ENCODE measurements at places on chromosomes 16 and 17.

GRCh38 chr17:82890926-82891678 is 51.3 kb upstream of the ZNF750 start:
- DNase-seq: no peak

- no peak for DNase-seq
Observed at GRCh38 chr17:49576088-49576916, 631 bp downstream of the NXPH3 start.

GRCh38 chr17:66412857-66413558 is 110.6 kb downstream of the PRKCA start:
- DNase-seq: no peak

- DNase-seq: peak; percentile 34
Observed at GRCh38 chr16:67236563-67237395, 9.8 kb downstream of the TMEM208 start.

DNA sequence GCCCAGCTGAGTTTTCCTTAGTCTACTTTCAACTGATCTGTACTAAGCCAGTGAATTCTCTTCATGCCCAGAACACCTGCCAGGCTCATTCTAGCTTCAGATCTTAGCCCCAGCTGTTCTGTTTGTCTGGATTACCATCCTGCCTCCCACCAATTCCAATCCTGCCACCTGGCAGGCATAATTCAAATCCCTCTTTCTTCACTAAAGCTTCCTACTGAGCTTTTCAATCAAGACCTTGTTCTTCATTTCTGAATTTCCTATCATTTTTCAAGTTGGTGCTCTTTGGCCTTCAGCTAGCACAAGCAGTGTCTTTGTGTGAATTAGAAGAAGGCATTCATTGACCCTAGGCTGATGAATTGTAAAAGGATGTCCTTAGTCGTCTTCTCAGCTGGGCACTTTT is 357.6 kb downstream of the UTP18 start:
- DNase-seq: no peak

DNA sequence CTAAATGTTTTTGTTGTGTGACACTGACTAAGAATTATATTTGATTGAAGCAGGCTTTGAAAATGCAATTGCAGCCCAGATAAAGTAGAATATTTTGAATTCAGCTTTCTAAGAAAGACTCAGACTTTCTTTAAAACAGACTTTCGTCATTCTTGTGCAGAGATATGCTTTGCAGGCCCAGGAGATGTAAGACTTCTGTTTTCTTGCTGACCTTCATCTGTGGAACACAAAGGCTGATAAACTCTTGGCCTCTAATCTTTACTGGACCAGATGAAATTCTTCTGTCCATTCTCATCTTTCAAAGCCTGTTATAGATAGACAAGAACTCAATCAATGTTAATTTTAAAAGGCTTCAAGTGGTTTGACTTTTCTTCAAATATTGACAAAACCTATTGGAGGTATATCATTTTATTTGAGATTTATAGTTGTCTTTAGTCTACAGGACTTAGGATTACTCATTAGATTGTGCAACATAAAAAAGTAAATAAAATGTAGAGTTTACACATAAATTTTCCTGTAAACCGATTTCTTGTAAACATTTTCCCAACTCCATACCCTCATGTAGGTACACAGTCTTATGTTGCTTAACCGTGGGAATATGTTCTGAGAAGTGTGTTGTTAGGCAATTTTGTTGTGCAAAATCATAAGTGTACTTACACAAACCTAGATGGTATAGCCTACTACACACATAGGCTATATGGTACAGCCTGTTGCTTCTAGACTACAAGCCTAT is 94.2 kb downstream of the MAP2K4 start:
- DNase-seq: no peak

DNA sequence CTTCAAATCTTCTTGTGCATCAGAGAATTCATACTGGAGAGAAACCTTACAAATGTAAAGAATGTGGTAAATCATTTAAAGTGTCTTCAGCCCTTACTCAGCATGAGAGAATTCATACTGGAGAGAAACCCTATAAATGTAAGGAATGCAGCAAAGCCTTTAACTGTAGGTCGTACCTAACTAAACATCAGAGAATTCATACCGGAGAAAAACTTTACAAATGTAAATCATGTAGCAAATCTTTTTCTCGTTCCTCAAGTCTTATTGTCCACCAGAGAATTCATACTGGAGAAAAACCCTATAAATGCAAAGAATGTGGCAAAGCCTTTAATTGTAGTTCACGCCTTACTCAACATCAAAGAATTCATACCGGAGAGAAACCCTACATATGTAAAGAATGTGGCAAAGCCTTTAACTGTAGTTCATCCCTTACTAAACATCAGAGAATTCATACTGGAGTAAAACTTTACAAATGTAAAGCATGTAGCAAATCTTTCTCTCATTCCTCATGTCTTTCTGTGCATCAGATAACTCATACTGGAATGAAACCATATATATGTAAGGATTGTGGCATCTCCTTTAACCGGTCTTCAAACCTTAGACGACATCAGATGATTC is 118.5 kb upstream of the ZNF267 start:
- DNase-seq: no peak

- peak; percentile 82 for DNase-seq
Observed at GRCh38 chr16:667780-668518, at the start of gene RHOT2. Gene RHOT2 (plus strand): TSS chr16:668132. CDS start chr16:668200, 68 bp downstream.

- DNase-seq: no peak
Observed at GRCh38 chr17:49730785-49731434, 23.1 kb upstream of the SLC35B1 start.

- peak; percentile 13 for DNase-seq
Observed at GRCh38 chr16:14529010-14529669, 100.9 kb downstream of the PARN start.

- DNase-seq: no peak
Observed at GRCh38 chr16:68091380-68092261, 6.5 kb downstream of the NFATC3 start.

DNA sequence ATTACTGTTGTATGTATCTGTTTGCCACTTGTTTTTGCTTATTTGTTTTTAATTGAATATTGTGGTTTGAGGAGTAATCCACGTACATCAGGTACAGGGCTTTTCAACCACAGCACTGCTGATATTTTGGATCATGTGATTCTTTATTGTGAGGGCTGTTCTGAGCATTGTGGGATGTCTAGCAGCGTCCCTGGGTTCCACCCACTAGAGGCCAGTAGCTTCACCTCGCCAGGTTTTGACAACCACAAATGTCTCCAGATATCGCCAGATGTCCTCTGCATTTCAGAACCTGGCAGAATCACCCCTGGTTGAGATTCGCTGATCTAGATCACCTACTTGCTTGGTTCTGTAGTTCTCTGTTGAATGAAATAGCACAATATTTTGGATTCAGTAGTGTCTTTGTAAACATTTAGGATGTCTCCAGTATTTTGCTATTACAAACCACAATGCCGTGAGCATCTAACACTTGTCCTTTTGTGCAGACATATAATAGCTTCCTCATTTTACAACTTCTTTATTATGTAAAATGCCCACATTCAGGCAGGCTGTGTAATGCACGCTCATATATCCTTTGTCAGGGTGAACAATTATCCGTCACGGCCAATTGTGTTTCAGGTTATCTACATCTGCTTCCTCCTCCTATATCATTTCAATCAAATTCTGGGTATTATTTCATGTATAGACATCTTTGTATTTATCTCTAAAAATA is 380.3 kb downstream of the SNX29 start:
- DNase-seq: no peak

GRCh38 chr17:9615486-9615885 is 29.8 kb upstream of the USP43 start:
- DNase-seq: no peak

GRCh38 chr16:26108836-26109505 is 417.2 kb downstream of the HS3ST4 start:
- DNase-seq: no peak

- no peak for DNase-seq
Observed at GRCh38 chr16:15899538-15900100, 11.2 kb upstream of the CEP20 start.

DNA sequence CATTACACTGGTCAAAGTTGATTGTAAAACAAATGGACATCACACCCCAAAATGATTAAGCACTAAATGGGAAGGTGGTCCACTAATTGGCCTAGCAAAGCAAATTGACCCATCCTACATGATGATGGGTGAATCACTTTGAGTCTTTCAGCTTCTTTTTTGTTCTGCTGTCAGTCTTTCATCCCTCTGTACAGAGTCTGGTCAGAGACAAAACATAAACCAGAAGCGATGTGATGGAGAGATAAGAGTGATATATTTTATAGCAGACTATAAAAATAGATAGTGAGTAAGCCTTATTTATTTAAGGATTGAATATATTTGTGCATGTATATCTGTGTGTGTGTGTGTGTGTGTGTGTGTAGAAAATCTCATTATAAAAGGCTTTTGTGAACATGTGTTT is 618.4 kb upstream of the SOX9 start:
- no peak for DNase-seq

- no peak for DNase-seq
Observed at GRCh38 chr16:75377729-75378386, 55.4 kb downstream of the CFDP1 start.

DNA sequence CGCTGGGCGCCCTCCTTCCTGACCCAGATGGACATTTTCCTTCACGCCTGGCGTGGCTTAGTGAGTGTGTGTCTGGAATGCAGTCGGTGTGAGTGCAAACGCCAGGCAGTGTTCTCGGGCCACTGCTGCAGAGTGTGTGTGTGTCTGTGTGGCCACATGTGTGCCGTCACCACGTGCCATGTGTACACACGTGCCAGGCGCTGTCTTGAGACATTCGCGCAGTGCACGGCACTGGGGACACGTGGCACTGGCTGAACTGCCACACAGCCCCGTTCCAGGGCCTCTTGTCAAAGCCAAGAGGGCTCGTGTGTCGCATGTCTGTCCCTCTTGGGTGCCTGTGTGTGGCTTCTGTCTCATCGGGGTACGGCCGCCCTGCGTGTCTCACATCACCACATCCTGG is 28.8 kb downstream of the MAPK8IP3 start:
- no peak for DNase-seq

- no peak for DNase-seq
Observed at GRCh38 chr16:85873153-85873552, 25.8 kb upstream of the IRF8 start.

DNA sequence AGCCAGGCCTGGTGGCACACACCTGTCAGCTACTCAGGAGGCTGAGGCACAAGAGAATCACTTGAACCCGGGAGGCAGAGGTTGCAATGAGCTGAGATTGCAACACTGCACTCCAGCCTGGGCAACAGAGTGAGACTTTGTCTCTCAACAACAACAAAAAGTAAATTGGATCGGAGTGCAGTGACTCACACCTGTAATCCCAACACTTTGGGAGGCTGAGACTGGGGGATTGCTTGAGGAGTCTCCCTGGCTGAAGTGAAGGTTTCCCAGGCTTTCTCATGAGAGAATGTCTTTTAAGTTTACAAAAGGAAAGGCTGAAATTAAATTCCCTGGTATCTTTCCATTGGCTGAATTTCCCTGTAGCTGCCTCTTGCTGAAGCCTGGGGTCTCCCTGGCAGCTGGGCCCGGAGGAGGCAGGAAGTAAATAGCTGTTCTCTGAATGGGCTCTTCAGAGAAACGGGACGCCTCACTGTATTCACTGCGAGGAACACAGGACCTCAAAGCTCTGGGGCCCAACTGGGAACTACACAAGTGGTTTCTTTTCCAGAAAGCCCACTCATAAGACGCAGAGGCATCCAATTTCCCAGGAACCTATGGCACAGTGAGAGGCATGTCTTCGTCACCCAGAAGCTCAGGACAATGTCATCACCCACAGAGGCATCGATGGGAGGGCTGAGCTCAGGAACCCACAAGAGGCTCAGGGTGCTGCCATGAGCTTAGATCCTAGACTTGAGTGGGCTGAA is 77.4 kb upstream of the SMURF2 start:
- DNase-seq: no peak

GRCh38 chr16:79127766-79128165 is 472.8 kb downstream of the MAF start:
- no peak for DNase-seq

DNA sequence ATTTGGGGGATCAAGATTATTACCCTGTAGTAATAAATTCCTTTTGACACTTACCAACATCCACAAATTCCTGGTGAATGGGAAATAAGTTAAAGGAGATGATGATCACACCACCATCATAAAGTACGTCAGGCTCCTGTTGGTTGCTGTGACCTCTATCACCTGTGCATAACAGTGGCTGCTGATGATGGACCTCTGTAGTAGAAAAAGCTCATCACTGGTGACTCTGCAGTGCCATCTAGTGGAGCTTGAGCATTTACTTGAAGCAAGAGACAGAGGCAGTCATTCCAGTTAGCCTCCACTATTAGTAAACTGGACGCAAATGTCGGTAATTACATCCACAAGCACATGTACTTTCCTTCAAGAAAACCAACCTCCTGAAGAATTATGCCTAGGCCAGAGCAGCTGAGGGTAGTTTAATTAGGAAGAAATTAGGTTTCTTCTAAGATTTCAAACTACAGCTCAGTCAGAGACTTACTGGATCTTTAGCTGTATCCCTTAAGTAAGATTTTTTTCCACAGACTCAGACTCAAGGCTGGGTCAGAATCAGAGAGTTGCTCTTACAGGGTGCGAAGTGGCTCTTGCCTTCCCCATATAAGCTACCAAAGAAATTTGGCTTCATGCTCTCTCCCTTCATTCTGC is 39.3 kb downstream of the CYB561 start:
- peak; percentile 20 for DNase-seq

DNA sequence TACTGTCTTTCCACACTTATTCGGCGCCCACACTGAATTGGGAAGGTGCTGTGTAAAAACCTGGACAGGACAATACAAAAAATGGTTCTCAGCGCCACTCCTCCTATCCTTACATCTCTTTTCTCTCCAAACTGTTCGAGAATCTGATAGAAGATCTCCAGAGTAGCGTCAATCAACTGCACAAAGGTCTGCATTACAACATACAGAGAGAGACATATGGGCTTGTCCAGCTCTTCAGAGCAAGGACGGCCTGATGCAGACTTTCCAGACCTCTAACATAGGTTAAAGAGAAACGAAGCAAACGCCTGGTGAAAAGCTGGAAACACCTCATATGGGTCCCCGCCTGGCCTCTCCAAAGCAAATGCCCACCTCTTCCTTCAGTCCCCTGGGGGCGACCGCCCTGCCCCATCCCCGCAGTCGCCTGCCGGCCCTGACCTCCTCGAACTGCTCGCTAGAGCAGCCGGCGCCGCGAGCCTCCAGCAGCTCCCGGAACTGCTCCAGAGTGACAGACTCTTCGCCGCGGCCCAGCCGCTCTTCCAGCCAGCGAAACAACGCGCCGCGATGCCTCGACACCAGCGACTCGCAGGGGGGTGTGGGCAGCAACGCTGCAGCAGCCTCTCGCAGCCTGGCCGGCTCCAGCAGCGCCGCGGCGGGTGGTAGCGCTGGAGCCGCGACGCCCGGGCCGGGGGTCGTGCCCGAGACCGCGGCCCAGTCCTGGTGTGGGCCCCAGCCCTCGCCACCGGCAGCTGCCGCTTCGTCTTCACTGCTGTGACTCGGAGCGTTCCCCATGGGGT is 526 bp downstream of the ZZEF1 start:
- DNase-seq: peak; percentile 1

Measured in stimulated activated CD8-positive, alpha-beta memory T cell treated with anti-CD3 and anti-CD28 coated beads, Interleukin-7, amount 100 ng/mL, for 1 hour (primary cell).